ENCODE measurements at places on chromosomes 16 and 17.

GRCh38 chr17:34633351-34633750 lies 54.0 kb downstream of the TMEM132E start:
- peak; percentile 71 for DNase-seq

DNA sequence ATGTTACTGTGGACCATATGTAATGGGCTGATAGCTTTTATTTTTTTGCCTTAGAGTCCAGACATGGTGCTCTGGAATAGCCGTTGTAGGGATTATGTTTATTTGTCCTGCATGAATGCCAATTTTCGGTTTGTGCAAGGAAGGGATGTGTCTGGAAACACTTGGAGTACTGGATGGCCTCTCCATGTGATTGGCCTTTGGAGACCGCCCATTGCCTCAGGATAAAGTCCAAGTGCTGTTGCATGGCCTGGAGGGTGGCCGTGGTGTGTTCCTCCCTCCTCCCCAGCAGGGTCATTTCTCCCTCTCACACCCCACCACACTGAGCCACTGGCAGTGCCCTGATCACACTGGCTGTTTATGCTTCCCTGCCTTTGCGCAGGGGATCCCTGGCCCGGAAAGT lies 93.9 kb downstream of the MSI2 start:
- DNase-seq, result no peak

- no peak for DNase-seq
Observed at GRCh38 chr16:17386229-17386628, 84.5 kb downstream of the XYLT1 start.

GRCh38 chr17:40337351-40337750 lies 27.2 kb downstream of the GJD3 start:
- no peak for DNase-seq

GRCh38 chr16:13315642-13316427 lies 414.4 kb downstream of the SHISA9 start:
- DNase-seq, result no peak

- DNase-seq, result no peak
Observed at GRCh38 chr17:77496831-77497577, 356.2 kb downstream of the SEC14L1 start.

- DNase-seq, result no peak
Observed at GRCh38 chr17:58338841-58339754, 10.5 kb upstream of the TSPOAP1 start.

GRCh38 chr17:77867308-77867781 lies 91.2 kb upstream of the TNRC6C start:
- DNase-seq, result no peak

DNA sequence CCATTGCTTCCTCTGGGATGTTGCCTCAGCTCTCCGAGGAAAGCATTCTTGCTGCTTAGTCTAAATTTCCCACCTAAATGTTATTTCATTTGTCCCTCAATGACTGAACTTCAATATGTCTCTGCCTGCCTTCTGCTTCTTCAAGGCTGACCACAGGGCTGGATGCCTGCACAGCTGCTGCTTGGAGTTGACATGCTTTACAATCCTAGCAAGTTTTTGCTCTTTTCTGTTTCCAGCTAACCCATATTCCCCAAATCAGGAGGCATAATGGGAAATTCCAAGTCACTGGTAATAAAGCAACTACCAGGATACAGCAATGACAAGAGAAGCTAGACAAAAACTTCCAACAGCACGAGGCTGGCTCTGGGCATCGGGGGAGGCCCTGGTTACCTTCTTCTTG lies 48.9 kb downstream of the GTF3C1 start:
- no peak for DNase-seq
